ENCODE measurements at places on chromosomes 12 and 14.
A peak's percentile ranks its signal among the peaks of the same experiment; 100 is the strongest.

GRCh38 chr14:90297876-90298629 is 33.7 kb downstream of the NRDE2 start:
- DNase-seq: no peak

DNA sequence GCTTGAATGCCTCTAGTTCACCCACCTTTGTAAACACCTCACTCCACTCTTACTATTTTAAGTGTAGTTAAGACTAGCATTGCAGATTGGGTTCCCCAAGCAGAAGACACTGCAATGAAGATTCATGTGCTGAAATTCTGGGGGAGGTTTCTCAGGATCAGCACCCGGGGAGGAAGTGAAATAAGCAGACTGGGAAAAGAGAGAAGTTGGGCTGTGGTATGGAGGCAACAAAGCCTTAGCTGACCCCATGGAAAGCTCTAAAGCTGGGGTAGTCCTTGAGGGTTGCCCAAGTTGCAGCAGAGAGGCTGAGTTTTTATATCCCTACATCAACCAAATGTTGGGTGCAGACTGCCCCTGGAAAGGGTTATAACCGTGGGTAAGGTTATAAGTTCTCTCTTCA is 23.9 kb upstream of the IGF1 start:
- DNase-seq: no peak

- peak; percentile 75 for DNase-seq
Measured at GRCh38 chr14:101947577-101947903, 16.8 kb upstream of the DYNC1H1 start.

DNA sequence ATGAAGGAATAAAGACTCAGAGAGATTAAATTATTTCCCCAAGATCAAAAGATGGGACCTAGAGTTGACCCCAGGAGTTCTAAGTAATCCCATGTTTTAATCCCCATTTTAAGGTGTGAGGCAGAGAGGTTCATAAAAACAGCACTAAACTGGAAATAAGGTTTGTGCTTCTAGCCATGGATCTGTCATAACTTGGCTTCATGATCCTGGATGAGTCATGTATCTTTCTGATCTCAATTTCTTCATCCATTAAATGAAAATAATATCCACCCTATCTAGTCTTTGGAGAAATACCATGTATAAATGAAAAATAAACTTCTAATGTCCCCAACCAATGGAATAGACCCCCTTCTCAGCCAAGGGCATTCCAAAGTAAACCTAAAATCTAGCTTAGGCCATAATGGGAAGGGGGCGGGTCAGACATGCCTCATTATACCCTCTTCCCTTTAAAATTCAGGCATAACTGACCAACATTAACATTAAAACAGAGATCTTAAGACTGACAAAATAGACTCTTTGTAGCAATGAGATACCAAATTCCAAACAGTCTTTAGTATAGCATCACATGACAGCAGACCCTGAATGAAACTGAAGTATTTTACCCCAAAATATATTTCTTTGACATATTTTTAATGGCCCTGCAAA is 47.8 kb downstream of the SLC41A2 start:
- no peak for DNase-seq

All from erythroblast (primary cell).